ENCODE measurements at places on chromosomes 11 and 22.
A peak's percentile ranks its signal among the peaks of the same experiment; 100 is the strongest.

DNA sequence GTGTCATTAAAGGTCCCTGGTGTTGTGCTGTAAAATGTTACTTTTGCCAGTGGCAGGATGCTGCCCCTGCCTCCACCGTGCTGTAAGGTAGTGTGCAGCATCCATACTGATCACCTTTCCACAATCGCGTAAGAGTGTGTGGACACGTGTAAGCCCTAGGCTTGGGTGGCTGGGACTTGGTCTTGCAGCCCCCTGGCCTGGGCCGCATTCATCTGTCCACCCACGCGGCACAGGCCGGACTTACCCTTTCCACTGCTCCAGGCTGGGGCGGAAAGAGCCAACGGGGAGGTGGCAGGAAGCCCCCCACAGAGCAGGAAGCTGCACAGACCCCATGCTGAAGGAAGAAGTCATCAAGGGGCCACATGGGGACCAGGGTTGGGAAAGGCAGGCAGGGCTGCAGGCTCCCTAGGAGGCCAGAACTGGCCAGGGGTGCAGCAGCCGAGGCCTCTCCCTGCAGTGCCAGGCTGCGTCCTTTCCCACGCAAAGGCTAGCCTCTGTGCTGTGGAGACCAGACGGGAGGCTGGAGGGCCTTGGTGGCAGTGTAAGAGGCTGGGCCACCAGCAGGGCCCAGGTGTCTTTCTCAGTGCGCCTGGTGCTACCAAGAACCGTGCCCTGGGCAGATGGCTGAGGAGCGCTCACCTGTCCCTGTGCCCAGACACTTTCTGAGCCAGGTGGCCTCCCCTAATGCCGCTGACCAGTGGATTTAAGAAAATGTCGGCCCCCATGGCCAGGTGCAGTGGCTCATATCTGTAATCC is 11.7 kb upstream of the TMEM191C start:
- DNase-seq = no peak

DNA sequence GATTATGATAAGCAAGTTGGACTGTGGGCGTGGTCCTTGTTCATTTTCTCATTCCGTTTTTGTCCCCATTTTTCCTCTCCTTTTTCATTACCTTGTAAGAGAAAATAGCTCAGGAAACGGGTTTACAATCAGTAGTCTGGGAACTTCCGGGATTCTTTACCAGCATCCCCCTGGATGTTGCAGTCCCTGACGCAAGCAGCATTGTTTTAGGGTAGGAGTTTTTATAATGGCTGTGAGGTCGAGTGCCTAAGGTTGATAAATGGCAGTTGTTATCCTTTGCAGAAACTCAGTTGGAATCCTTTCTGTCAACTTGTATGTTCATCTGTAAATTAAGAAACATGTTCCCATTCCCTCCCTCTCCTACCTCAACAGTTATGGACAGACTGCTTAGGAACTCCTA is 68.3 kb downstream of the ARHGEF12 start:
- DNase-seq = no peak

DNA sequence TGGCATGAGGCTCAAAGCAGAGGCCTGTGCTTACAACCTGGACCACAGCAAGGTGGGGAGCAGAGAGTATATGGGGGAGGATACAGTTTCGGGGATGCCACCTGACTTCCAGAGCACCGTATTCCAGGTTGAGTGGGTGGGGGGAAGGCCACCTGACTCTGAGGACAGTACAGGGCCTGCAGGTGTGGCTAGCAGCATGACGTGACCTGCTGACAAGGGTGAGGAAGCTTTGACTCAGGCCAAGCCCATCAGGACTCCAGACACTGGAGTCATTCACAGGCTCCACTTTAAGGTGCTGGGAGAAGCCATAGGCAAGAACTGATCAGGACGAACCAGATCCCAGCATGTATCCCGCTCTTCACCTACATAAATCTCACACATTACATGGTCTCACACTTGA is 34.6 kb upstream of the CRTAM start:
- DNase-seq = no peak

GRCh38 chr11:100151944-100152343 is 535.1 kb upstream of the ARHGAP42 start:
- DNase-seq = no peak

GRCh38 chr11:78840200-78840599 is 265.5 kb upstream of the NARS2 start:
- DNase-seq = no peak

GRCh38 chr22:44385781-44386180 is 73.0 kb upstream of the SHISAL1 start:
- DNase-seq = no peak

DNA sequence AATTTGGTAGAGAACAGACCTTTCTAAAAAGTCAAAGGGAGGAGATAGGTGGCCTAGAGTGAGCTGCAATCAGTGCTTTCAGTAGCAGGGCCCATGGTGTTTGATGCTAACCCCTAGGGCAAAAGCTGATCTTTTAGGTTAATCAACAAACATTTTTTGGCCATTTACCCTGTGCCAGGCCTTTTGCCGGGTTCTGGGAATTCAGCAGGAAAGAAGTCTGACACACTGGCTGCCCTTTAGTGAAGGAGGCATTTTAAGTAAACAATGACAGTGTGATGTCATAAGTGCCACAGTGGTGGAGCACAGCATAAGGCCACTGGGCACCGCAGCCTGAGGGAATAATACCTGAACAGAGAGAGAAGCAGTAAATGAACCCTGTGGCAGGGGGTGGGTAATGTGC is 29.0 kb downstream of the C22orf31 start:
- no peak for DNase-seq

DNA sequence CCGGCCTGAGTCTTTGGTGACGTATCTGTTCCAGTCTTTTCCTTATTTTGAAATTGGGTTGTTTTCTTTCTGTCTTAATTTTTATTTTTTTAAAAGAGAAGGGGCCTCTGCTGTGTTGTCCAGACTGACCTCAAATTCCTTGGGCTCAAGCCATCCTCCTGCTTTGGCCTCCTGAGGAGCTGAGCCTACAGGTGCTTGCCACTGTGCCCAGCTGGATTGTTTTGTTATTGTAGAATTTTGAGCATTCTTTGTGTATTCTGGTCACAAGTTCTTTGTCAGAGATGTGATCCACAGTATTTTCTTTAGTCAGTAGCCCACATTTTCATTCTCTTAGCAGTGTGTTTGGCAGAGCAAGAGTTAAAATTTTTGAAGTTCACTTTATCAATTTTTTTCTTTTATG is 100.1 kb downstream of the ATXN10 start:
- DNase-seq = no peak

DNA sequence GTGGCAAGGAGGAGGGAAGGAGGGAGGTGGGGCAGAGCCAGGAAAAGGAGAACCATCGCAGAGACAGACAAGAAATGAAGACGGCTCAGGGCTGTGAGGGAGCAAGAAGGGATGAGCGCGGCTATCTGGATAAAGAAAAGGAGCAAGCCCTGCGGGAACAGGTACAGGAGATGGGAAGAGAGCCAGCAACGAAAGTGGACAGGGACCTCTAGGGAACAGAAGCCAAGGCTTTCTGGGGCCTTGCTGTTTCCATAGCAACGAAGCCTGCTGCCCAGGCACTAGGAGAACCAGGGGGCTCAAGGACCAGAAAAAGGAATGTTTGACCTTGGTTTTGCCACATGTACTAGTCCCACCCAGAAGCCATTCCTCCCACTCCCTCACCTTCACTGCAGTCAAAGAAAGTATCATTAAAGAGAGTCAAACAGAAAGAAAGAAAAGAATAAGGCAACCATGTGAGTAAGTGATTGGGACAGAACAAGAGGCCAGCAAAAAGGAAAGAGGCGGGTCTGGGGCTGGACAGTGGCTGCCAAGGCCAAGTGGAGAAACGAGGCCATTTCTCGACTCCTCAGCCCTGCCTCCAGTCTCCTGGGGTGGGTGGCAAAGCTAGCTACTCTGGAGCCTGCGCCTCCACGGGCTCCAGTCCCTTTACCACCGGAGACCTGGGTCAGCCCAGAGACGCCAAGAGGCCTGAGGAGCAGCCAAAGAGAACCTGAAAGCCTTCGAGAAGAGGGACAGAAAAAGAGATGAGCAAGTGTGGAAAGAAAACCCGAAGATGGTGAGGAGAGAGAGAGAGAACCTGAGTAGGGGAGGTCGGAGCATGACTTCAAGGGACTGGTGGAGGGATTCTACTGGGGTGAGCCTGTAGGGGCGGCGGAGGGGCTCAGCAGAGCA is 35.1 kb downstream of the NRXN2 start:
- peak; percentile 26 for DNase-seq

- DNase-seq = no peak
Measured at GRCh38 chr22:39101226-39101625, 4.2 kb downstream of the APOBEC3H start.

- DNase-seq = no peak
Measured at GRCh38 chr11:72636376-72636775, 37.8 kb downstream of the PDE2A start.

- DNase-seq = no peak
Measured at GRCh38 chr11:134664447-134665187, 252.6 kb upstream of the B3GAT1 start.

- no peak for DNase-seq
Measured at GRCh38 chr11:126624506-126624905, 269.0 kb downstream of the ST3GAL4 start.

DNA sequence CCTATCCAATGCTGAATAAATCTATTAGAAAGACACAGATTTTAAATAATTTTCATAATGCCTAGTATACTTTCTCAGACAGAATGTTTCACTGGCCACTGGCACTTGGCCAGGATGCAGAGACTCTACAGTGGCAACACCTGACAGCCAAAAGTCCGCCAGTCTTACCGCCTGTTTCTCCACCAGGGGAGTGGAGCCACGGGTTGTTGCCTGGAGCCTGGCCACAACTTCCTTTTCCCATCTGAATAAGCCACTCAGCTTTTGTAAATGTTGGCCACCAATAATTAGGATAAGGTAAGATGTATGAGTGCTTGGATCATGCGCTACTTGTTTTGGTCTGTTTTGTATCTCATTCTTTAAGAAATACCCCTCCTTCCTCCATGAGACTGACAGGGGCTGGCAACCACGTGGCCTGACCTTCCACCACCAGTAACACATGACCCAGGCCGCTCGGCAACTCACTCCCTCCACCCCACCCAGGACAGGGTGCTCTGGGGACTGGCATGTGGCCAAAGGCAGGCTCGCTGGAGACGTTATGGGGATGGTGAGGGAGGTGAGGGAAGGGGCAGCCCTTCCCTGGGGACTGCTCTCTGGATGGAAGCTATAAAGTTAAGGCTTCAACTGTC is 93.0 kb upstream of the BID start:
- peak; percentile 37 for DNase-seq

DNA sequence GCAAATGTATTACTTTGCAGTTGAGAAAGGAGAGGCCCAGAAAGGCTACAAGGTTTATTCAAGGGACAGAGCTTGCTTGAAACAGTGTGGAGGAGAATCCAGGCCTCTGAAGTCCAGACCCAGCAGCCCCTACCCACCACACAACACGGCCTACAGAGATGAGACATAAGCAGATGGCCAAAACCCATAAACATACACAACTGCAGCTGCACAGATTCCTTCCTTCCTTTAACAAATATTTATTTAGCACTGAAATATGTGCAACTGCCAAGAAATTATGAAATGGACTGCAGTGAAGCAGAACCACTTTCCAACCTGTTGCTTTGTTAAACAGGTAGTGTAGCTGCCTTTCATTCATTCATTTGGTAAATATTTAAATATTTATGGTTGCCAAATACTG is 122.3 kb downstream of the SPATA19 start:
- peak; percentile 99 for DNase-seq

GRCh38 chr11:103631841-103632240 is 404.6 kb upstream of the DDI1 start:
- DNase-seq = no peak

DNA sequence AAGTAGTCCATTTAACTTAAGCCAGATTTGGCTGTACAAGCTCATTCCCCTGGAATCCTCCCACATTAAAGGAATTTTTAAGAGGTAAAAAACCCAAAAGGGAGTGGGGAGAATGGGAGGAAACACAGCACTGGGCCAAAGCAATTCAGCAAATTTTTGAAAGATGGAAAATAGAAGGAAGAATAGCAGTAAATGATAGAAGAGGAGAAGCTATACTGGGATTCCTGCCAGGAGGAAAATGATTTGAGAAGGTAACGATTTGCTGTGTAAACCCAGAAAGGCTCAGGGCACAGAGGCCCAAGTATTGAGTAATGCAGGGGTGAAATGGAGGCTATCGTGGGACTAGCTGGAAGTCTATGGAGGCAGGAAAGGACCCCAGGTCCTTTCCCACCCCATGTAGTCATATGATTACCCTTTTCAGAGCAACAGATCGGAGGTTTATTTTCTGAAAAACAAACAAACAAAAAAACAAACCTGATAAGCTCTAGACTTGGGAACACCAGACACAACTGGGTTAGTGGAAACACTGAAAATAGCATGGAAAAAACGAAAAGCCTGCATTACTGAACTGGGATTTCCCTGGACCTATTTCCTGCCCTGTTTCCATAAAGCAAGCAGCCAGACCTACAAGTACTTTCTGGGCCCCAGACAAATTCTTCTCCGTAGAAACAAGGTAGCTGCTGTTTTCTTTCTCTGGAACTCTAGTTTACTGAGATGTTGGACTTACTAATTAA is 140.0 kb downstream of the SWAP70 start:
- DNase-seq = no peak

DNA sequence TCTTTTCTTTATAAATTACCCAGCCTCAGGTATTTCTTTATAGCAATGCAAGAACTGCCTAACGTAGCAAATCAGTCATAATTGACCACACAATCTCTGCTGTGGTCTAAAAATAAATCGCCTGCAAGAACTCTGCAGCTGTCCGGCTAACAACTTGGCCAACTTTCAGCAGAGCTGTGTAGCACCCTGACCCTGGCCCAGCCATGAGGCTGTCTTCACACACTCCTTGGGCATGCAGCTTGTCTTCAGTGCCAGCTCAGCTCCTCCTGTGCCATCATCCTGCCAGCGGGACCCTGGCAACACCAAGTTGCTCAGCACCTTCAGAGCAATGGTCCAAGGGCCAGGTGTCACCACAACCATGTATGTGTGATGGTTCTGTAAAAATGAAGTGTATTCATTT is 355.6 kb downstream of the OPCML start:
- no peak for DNase-seq

DNA sequence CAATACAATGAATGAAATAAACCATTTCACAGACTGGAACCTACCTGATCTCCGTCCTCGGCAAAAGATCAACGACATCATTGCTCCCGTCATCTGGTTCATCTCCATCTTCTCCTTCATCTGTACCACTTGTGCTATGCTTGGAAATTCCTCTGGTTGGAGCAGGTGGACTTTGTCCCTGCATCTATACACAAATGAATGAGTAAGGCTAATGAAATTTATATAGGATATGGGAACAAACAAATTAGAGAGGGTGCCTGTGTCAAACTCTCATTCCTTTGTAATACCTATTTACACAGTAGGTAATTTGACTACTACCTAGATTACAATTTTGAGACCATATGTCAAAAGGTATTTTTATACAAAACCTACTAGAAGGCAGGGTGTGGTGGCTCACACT is 59.4 kb downstream of the F2 start:
- DNase-seq = no peak

GRCh38 chr11:73269459-73270015 is 2.6 kb upstream of the P2RY6 start:
- no peak for DNase-seq

GRCh38 chr11:36023922-36024321 is 80.1 kb downstream of the LDLRAD3 start:
- no peak for DNase-seq
